ENCODE measurements at places on chromosomes 6 and 20. TPM values are rescaled to one million over a fixed set of nuclear protein-coding genes. Genes with fewer than 3 reads are reported as not detected.

DNA sequence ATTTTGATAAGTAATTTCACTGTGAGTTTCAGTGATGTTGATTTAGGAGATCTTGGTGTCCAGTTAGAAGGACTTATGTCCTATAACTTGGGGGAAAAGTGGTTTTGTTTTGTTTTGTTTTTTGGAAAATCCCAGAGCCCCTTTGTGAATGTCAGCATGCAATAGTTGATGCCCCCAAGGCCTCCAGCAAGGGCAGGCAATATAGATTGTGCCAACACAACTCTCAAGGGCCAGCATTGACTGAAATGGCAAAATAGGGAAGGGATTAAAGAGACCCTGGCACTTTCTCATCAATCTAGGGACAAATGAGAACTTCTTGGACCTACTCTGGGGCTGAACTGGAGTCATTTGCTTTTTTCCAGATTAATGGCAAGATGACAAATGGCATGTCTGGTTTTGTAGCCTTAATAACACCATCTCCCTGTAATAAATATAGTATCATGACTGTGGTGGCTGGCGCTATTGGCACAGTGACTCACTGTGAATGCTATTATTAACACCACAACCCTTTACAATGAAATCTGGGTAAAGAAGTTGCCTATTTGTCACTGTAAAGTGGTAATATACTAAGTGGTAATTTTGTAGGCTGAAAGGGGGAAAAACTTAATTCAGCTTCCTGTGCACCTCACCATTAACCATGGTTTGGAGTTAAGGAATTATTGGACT, 51.8 kb downstream of the ABRACL start:
- H3K4me3 ChIP-seq: no peak overlapping the region
- DNase-seq: no peak
- H3K36me3 ChIP-seq: no peaks in the 10 kb centered on the region
- H3K27me3 ChIP-seq: no peaks in the 10 kb centered on the region
- H3K27ac ChIP-seq: no peak overlapping the region

DNA sequence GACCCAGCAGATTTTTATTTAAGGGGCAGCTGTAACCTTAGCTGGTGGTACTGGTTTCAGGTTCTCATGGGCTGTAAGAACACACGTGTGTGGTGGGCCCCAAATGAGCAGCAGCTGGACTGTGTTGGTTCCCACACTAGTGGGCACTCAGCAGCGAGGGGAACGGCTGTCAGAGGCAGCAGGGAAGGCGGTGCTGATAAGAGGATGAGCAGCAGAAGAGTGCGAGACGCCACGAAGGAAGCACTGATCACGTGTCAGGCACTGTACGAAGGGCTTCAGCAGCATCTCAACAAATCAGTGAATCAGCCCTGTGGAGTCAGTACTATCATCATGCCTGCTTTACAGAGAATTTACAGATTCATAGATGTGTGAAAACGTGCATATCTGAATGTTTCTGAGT, 41.0 kb upstream of the EMILIN3 start:
- no peak overlapping the region for H3K27ac ChIP-seq
- H3K27me3 ChIP-seq: no peaks in the 10 kb centered on the region
- H3K36me3 ChIP-seq: peaks cover 40% of the 10 kb centered on the region
- DNase-seq: no peak

DNA sequence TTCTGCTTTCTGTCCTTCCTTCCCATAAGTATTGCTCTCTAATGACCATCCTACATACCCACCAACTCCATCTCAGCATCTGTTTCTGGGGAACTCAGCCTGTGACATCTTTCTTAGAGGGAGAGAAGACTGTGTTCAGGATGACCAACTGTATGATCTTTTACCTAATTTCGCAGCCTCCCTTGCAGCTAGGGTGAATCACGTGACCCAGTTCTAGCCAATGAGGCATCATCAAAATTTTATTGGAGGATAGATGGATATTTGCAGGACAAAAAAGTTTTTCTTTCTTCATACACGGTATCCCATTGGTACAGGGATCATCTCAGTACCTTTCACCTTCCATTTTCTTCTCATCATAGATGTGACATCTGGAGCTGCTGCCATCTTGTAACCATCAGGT, 14.4 kb upstream of the MC3R start:
- no peak overlapping the region for H3K4me3 ChIP-seq
- no peaks in the 10 kb centered on the region for H3K36me3 ChIP-seq
- DNase-seq: no peak
- no peaks in the 10 kb centered on the region for H3K4me1 ChIP-seq
- no peak overlapping the region for H3K27ac ChIP-seq

DNA sequence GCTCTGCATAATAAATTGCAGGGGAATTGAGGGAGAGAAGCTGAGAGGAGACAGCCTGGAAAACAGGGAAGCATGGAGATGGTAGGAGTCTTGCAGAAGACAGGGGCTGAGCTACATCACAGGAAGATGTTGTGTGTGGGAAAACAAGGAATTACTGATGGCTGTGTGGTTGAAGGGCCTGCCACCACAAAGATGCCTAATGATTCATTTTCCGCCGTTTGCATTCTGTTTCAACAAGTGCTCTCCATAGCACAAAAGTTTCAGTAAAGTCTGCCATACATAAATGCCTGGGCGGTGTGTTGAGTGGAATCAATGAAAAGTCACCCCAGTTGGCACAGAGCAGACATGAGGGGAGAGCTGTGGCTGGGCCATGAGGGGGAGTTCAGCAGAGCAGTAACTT, 5.6 kb upstream of the KLHL31 start:
- H3K4me1 ChIP-seq: no peaks in the 10 kb centered on the region
- no peaks in the 10 kb centered on the region for H3K36me3 ChIP-seq
- no peak overlapping the region for H3K4me3 ChIP-seq
- no peaks in the 10 kb centered on the region for H3K27me3 ChIP-seq

DNA sequence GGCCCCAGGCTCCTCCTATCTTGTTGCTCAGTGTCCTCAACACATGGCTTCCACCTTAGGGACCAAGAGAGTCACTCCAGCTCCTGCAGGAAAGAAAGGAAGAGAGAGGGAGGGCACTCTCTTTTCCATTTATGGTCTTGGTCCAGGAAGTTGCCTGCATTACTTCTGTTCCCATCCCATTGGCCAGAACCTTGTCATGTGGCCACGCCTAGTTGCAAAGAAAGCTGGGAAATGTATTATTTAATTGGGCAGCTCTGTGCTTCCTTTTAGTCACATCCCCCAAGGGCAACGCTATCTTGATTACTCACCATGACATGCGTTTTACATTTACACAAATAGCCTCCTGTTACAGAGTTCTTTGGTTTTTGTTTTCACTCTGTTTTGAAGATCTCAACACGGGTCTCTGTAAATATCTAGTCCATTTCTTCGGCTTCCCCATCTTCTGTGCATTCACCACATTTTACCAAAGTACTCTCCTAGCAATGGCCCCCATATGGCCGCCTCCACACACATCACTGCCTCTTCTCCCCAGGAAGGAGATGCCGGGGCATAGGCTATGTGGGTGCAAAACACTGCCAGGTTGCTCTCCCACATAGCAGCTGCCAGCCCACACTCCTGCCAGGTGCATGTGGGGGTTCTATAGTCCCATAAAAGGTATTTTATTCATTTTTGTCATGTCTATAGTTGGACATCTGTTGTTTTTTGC, 35.7 kb upstream of the ZMYND8 start:
- H3K4me1 ChIP-seq: no peaks in the 10 kb centered on the region
- DNase-seq: no peak
- H3K36me3 ChIP-seq: no peaks in the 10 kb centered on the region

DNA sequence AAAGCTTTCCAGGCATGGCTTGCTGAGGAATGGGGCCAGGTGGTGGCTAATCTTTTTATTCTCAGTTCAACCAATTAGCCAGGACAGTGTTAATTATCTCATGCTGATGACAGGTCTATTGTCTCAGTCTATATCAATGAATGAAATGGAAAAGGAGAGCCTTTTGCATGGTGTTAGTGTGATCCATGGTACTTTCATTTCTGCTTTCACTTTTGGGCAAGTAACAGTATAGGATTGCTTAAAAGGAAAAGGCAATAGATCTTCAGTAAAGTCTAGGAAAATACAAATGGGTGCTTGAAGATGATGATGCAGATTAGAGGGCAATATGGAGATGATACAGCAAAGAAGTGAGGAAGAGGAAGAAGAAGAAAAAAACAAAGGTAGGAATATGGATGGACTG, 430.3 kb downstream of the TFAP2A start:
- no peak for DNase-seq
- H3K4me3 ChIP-seq: no peak overlapping the region
- H3K27me3 ChIP-seq: no peaks in the 10 kb centered on the region
- H3K27ac ChIP-seq: no peak overlapping the region
- no peaks in the 10 kb centered on the region for H3K4me1 ChIP-seq
- no peaks in the 10 kb centered on the region for H3K36me3 ChIP-seq

- no peaks in the 10 kb centered on the region for H3K4me1 ChIP-seq
- DNase-seq: no peak
- H3K4me3 ChIP-seq: no peak overlapping the region
- no peak overlapping the region for H3K27ac ChIP-seq
- H3K27me3 ChIP-seq: no peaks in the 10 kb centered on the region
These were observed 17.3 kb upstream of the BTN3A2 start for GRCh38 chr6:26347699-26348098.

GRCh38 chr6:111105578-111105977, 18.3 kb downstream of the SLC16A10 start:
- H3K36me3 ChIP-seq: no peaks in the 10 kb centered on the region
- no peaks in the 10 kb centered on the region for H3K4me1 ChIP-seq
- H3K27ac ChIP-seq: no peak overlapping the region
- H3K27me3 ChIP-seq: no peaks in the 10 kb centered on the region
- no peak overlapping the region for H3K4me3 ChIP-seq
- DNase-seq: no peak

DNA sequence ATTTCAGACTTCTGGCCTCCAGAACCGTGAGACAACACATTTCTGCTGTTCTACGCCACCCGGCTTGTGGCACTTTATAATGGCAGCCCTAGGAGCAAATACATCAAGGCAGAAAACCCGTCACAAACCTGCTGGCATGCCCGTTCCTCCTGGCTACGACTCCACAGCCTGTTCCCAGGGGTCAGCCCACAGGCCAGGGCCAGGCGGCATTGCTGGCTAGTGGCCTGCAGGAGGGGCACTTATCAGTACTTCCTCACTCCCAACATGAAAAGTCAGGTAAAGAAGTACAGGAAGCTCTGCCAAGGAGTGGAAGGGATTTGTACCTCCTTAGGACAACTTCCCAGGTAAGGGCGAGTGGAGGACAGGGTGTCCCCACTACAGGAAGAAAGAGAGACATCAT, 223.1 kb upstream of the AGPAT4 start:
- H3K36me3 ChIP-seq: no peaks in the 10 kb centered on the region
- H3K4me3 ChIP-seq: no peak overlapping the region
- no peak overlapping the region for H3K27ac ChIP-seq

- H3K36me3 ChIP-seq: no peaks in the 10 kb centered on the region
- H3K27ac ChIP-seq: no peak overlapping the region
- no peak overlapping the region for H3K4me3 ChIP-seq
These were observed 126.9 kb upstream of the TIAM2 start for GRCh38 chr6:154868143-154868594.

- no peak for DNase-seq
- no peaks in the 10 kb centered on the region for H3K27me3 ChIP-seq
- no peak overlapping the region for H3K27ac ChIP-seq
- H3K36me3 ChIP-seq: no peaks in the 10 kb centered on the region
- no peak overlapping the region for H3K4me3 ChIP-seq
These were observed 345.2 kb upstream of the RSPO3 start for GRCh38 chr6:126773112-126773805.

DNA sequence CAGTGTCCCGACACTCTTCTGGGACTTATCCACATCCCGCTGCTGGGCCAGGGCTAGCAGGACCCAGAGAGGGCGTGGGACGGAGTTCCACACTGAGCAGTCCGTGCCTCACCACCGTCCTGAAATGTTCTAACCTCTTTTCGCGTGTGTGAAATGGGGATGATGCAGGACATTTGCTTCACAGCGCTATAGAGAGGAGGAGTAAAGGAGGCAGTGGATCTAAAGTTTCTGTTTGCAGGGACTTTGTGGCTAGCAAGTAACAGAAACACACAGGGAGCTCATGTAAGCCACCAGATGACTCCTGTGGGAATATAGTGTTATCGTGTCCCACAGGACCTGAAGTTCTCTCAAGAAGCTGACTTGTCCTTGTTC, 634 bp downstream of the ITPA start:
- peaks cover 21% of the 10 kb centered on the region for H3K4me1 ChIP-seq
- peak overlapping the region; percentile 88 for H3K27ac ChIP-seq
- H3K27me3 ChIP-seq: no peaks in the 10 kb centered on the region
- no peaks in the 10 kb centered on the region for H3K36me3 ChIP-seq

DNA sequence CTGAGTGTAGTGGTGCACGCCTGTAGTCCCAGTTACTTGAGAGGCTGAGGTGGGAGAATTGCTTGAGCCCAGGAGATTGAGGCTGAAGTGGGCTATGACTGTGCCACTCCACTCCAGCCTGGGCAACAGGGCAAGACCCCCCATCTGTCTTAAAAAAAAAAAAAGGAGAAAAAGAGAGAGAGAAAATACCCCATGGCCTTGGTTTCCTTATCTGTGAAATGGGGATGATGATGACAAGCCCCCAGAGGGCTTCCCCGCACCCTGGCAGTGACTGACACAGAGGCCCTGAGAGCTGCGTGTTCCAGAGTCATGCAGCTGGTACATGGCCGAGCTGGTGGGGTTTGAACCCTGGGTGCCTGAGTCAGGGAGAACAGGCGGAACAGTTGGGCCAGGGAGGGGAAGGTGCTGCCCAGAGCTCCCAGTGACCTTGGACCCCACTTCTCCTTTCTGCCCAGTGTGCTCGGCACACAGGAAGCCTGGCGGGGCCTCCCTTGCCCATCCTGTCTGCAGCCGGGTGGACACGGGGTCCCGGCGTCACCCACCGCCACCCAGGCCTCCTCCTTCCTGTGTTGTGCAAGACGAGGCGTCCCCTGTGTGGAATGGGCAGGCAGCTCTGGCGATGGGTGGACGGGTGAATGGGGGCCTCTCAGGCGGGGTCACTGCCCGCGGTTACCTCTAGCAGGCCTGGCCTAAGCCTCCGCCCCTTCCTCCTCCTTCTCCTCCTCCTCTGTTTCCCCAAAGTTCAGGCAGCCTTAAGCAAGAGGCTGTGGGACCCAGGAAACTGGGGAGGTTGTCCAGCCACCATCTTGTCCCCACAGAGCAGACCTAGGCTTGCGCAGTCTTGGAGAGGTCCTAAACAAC, 84.2 kb downstream of the CEBPB start:
- H3K4me1 ChIP-seq: no peaks in the 10 kb centered on the region
- H3K27ac ChIP-seq: no peak overlapping the region
- H3K36me3 ChIP-seq: no peaks in the 10 kb centered on the region
- DNase-seq: no peak
- H3K4me3 ChIP-seq: no peak overlapping the region

Gene OR2H1
- polyA plus RNA-seq: not detected

Gene PROKR2
- 0.94 TPM for polyA plus RNA-seq

Gene LRP11
- polyA plus RNA-seq: 1.1 TPM

Gene BFSP1
- polyA plus RNA-seq: 1.8 TPM

Gene SNPH
- polyA plus RNA-seq: 5.8 TPM

Measured in CD8-positive, alpha-beta memory T cell (primary cell).